ENCODE measurements at places on chromosomes 13 and 19.

DNA sequence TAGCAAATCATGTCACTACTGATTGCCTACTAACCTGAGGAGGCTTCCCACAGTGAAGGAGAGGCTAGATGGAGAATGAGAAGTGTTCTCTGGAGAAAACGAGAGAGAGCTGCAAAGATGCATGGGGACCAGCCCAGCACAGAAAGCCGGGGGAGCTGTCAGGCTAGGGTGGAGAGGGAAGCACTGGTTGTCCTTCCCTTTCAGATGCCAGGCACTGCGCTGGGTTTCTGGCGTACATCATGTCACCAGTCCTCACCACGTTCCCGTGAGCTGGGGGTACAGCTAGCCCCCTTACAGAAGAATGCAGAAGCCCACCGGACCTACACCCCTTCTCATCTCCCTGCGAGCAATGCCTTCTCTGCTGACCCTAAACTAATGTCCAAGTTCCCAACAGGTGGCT is 86.0 kb downstream of the STK24 start:
- no peak for DNase-seq

GRCh38 chr19:5927441-5927821 is 13.4 kb downstream of the CAPS start:
- DNase-seq, result no peak

- no peak for DNase-seq
Measured at GRCh38 chr13:30580852-30581502, 36.7 kb upstream of the USPL1 start.

DNA sequence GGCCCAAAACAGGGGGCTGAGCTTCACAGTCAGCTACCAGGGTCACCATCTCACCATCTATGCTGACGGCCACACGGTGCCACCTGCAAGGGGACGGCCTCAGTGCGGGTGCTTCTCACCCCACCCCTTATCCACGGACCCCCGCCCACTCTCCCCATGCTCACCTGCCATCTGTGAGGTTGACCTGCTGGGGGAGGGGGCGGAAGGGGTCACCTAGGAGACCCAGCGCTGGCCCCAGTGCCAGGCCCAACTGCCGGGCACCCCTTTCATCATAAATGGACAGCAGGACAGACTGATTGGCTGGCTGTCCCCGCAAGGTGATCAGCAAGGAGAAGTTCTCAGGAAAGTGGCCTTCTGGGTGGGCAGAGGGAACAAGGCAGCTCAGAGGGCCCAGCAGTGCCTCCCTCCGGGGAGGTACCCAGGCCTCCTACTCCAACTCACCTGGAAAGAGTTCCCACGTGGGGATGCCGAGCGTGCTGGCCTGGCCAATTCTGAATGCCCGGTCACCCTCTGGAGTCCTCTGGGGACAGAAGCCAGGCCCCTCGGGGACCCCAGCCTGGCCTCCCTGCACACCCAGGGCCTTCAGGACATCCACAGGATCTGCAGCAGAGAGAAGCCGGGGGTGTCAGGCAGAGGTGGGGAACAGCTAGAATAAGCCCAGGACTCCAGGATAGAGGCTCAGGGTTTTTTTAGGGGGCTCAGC is 4.5 kb downstream of the COL5A3 start:
- no peak for DNase-seq

DNA sequence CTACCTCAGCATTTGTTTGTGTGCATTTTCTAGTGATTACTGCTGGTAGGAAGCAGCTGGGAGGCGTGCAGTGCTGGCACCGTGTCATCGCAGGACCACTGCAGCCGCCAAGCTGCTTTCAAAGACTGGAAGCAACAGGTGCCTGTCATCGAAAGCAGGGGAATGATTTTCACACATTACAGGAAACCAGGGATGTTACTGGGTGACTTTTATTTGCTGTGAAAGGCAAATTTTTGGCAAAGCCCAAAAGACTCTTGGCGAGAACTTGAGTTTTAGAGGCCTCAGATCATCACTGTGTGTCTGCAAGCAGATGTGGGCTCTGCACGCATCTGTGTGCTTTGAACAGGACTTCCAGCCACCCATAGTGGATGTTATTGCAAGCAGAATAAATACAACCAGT is 176.4 kb downstream of the FLT1 start:
- no peak for DNase-seq

DNA sequence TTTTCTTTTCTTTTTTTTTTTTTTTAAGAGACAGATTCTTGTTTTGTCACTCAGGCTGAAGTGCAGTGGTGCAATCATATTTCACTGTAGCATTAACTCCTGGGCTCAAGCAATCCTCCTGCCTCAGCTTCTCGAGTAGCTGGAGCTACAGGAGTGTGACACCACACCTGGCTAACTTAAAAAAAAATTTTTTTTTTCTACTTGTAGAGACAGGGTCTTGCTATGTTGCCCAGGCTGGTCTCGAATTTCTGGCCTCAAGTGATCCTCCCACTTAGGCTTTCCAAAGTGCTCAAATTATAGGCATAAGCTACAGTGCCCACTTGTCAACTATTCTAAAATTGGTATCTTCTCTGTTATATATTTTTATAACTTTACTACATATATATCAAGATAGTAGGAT is 6.6 kb downstream of the ELF1 start:
- DNase-seq, result no peak

GRCh38 chr19:3095441-3096191 is 1.5 kb downstream of the GNA11 start:
- DNase-seq, result peak; percentile 14

GRCh38 chr19:42248270-42249148 is 6.1 kb upstream of the GSK3A start:
- DNase-seq, result no peak

DNA sequence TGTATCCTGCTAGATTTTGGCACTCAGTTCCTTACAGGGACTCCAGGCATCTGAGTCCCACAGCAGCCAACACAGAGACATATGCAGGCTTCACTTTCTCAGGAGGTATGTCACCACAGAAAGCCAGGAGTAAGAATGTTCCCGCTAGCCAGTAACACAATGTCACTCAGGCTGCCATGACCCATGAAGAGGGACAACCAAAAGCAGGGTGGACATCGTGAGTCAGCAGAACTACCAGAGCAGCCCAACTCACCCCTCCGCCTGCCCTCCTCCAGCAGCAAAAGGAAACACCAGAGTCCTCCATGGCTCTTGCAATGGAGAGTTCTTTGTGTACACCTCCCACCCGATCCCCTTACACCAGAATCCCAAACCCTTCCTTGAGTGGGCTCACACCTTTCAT is 95.4 kb downstream of the CRYL1 start:
- DNase-seq, result no peak

GRCh38 chr19:49929121-49929610 is at the start of the genes ATF5 and NUP62:
Gene ATF5, plus strand, starts transcription at chr19:49929205. Its CDS starts 1,646 bp downstream, at chr19:49930851.
Gene NUP62, minus strand, starts transcription at chr19:49929504. Its CDS starts 19,697 bp downstream, at chr19:49909807.
- peak; percentile 78 for DNase-seq

- no peak for DNase-seq
Measured at GRCh38 chr19:16445238-16446107, 26.3 kb downstream of the EPS15L1 start.

DNA sequence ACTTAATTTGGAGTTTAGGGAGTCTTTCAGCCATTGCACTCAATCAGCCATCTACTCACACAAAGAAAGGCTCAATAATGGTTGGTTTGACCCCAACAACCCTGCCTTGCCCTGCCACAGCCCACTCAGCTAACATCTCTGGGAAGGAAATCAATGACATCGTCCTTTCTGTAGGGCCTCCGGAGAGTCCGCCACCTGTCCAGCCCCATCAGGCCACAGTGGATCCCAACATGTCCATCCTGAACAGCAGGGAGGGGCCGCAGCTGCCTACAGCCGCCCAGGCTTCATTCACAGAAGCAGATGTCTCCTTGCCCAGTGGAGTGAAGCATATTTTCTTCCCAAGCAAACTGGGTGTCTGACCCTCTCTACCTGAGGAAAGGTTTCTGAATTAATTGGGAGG is 4.2 kb upstream of the CDX2 start:
- DNase-seq, result no peak

GRCh38 chr13:113731192-113732175 is 27.5 kb upstream of the TMEM255B start:
- DNase-seq, result no peak

Data from activated naive CD8-positive, alpha-beta T cell treated with anti-CD3 and anti-CD28 coated beads, Interleukin-2, amount 50 U/mL, for 16 hours (primary cell).